ENCODE measurements at places on chromosomes 13 and 19.

- no peak for DNase-seq
These were observed 497 bp downstream of the CEBPA start for GRCh38 chr19:33301900-33302174.

DNA sequence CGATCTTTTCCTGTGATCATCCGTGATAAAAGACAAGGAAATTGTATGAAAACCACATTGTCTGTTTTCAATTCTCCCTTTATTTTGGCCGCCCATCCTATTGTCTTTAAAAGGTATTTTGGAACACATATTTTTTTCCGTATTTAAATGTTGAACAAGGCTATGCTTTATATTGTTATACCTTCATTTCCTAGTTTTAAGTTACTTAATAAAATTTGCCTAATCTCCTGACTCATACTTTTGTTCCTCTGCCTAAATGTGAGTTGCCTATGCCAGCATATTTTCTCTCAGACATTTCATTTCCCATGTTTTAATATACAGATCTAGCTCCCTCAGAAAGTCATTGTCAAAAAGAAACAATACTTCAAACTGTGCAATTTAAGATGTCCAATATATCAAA, 104.2 kb downstream of the SLITRK6 start:
- DNase-seq: no peak

DNA sequence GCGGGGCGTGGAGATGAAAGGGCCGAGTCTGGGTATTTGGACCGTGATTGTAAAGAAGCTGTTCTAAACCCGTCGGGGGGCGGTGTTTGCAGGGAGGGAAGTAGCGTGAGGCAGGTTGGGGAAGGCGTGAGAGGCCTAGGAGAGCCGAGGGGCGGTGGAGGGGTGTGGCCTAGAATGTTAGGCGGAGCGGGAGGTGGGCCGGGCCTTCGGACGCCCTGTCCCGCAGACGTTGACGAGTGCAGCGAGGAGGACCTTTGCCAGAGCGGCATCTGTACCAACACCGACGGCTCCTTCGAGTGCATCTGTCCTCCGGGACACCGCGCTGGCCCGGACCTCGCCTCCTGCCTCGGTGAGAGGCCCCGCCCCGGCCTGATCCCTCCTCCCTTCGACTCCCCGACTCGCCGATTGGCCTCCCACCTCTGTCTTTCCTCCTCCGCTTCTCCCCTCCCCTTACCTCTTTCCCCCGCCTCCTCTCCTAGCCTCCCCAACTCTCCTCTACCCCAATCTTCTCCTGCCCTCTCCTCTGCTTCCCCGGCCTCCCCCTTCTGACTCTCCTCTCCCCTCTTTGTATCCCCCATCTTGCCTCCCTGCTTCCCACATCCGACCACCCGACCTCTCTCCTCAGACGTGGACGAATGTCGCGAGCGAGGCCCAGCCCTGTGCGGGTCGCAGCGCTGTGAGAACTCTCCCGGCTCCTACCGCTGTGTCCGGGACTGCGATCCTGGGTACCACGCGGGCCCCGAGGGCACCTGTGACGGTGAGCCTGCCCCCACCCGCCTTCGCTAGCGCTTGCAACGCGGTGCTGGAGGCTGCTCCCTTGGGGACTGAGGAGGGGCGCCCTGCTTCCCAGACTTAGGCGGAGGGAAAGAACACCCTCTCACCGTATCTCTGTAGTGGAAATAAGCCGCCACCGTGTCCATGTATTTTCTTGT, 12.8 kb downstream of the LTBP4 start:
- DNase-seq: peak; percentile 79

DNA sequence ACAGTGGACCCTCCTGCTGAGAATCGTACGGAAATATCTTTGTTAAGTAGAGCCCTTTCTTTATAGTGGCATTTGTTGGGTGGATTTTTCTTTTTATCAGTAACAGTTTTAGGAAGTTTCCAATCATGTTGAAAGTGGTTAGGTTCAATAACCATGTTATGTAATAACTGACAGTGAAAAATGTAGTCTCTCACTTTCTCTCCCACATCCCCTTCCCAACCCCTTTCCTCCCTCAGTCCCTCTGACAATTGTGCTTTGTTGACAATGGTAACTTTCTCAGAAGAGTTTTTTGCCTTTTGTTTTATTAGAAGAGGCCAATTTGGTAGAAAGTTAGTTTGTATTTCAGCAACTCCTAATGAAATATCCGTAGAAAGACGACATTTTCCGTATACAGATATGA, 77.8 kb upstream of the SLAIN1 start:
- no peak for DNase-seq

GRCh38 chr13:50208826-50209335, 193.6 kb downstream of the KCNRG start:
- DNase-seq: peak; percentile 98
